ENCODE measurements at places on chromosomes 4 and X. TPM values are rescaled to one million over a fixed set of nuclear protein-coding genes. Genes with fewer than 3 reads are reported as not detected.

Gene JCHAIN
- 7.0 TPM for total RNA-seq

Gene SHROOM2
- 1.1 TPM for total RNA-seq

Gene SMR3B
- not detected for total RNA-seq

Gene SGMS2
- 23.1 TPM for total RNA-seq

Gene FGFR3
- 1.7 TPM for total RNA-seq

Gene GAGE12H
- not detected for total RNA-seq

Gene ANXA10
- not detected for total RNA-seq

Gene MAGEE2
- not detected for total RNA-seq

Gene XPNPEP2
- 0.92 TPM for total RNA-seq

Gene PCDH19
- total RNA-seq = 0.84 TPM

Gene CSAG2
- not detected for total RNA-seq

Gene ABRAXAS1
- total RNA-seq = 6.8 TPM

GRCh38 chr4:4583606-4584005 lies 41.8 kb upstream of the STX18 start:
- no peak for DNase-seq

DNA sequence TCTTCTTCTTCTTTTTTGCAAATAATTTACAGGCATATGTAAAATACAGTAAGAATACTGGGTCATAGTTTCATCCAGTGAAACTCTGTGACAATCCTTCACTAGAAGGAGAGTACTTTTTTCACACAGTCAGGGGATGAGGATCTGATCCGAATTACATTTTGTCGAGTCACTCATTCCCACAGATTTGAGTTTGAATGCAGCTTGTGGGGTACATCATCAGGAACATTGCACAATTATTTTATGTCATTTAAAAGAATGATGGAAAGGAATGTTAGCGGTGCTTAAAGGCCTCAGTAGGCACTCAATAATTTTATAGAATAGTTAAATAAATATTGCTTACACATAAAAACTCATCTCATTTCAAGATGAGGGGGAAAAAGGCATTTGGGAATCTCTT lies 88.6 kb downstream of the CHRNA9 start:
- DNase-seq = no peak

GRCh38 chrX:46961574-46962283 lies 49.5 kb downstream of the JADE3 start:
- DNase-seq = no peak

DNA sequence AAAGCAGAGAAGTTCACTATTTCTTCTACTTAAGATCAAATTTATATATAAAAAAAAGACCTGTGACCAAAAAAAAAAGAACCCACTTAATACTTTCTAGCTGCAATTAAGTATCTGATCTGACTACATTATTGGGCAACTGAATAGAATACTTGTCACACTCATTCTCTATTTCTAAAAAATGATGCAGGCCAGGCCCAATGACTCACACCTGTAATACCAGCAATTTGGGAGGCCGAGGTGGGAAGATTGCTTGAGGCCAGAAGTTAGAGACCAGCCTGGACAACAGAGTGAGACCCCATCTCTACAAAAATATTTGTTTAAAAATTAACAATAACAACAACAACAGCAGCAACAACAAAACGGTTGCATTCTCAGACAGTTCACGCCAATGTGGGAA lies 108.8 kb upstream of the BMP2K start:
- DNase-seq = no peak

DNA sequence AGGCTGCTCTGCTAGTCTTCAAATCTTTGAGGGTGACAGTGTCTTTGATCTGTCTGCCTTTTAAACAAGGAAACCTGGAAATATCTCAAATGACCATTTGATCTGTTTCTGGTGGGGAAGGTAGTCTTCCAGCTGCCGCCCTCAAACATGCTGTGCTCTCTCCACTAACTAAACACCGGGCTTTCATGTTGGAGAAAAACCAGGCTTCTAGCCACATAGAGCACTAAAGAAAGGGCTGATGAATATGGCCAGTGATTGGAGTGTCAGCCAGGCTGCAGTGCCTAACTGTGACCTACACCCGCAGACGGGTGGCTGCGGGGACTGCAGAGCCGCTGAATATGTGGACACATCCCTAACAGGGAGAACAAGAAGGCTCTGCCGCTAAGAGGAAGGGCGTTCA lies 85.9 kb downstream of the UNC5C start:
- no peak for DNase-seq

- DNase-seq = no peak
These were observed 378.6 kb upstream of the ANXA10 start for GRCh38 chr4:167713756-167714155.

- DNase-seq = peak; percentile 67
These were observed 43.2 kb downstream of the ZBTB49 start for GRCh38 chr4:4333265-4333706.

- DNase-seq = peak; percentile 29
These were observed 38.6 kb downstream of the HTRA3 start for GRCh38 chr4:8308144-8308543.

DNA sequence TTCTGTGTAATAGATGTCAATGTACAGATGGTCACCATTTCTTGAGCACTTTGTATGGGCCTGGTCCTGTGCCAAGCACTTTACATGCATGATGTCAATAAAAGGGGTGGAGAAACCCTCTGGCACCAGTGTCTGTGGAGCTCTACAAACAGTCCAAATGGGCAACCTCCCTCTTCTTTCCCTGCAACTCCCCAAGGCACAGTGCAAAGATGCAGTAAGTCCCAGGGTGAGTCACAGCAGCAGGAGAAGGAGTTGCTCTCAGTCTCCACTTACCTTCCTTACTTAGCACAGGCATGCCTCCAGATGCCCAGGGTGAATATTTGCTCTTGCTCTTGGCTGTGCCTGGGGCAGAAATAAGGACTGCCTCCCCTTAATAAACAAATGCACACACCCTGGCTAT lies 4.3 kb downstream of the OCIAD2 start:
- no peak for DNase-seq

DNA sequence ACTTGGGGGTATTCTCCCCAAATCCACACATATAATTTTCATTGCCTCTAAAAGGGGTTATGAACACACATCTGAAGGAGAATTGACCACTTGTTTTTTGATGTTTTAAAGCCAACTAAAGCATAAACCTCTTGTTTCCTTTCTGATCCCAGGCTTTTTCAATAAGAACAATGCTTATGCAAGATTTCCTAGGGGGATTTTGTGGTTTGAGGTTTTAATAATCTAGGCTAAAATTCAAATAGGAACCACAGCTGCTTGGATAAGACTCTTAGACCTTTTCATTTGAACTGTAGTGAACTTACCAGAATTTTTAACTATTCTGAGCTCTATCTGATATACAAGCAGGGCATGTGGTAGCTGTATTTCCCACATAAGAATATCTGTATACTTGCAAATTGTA lies 651.1 kb downstream of the ANKRD50 start:
- no peak for DNase-seq

GRCh38 chrX:81411517-81411916 lies 209.6 kb downstream of the SH3BGRL start:
- no peak for DNase-seq

DNA sequence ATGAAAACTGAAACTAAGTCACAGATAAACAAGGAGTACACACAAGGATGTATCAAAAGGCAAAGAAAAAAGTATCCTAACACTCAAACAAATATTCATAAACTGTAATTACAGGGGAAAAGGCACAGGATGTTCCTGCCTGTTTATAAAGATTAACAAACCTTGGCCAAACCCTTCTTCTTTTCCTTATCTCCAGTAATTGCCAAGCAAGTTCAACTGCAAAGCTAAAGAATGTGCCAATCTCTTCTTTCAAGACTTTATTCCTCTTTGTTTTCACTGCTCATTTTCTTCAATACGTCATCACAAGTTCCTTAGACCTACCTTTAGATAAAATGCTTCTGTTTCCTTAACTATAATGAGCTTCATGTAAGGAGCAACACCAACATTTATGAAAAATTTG lies 171.2 kb downstream of the AMELX start:
- DNase-seq = no peak

DNA sequence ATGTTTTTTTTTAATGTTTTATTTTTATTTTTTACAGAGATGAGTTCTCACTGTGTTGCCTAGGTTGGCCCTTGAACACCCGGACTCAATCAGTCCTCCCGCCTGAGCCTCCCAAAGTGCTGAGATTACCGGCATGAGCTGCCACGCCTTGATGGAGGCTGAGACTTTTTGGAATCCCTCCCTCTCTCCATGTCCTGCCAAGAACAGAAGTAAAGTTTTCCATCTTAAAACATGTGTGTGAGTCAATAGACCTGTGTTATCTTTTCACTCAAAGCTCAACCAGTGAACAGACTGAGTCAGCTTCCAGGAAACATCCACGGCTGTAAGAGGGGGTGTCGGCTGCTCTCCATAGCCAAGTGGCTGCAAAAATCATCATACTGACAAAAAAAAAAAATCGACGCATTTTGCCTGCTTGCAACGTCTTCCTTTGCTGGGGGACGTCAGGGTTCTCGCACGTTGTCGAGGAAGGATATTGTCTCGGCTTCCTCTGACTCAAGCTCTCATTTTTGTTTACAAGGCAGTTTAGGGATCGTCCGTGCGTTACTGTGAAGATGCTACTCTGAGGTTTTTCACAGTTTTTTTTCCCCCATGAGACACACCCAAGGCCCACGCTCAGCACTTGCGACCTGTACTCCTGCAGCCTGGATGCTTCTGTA lies 10.0 kb upstream of the ASMTL start:
- no peak for DNase-seq

DNA sequence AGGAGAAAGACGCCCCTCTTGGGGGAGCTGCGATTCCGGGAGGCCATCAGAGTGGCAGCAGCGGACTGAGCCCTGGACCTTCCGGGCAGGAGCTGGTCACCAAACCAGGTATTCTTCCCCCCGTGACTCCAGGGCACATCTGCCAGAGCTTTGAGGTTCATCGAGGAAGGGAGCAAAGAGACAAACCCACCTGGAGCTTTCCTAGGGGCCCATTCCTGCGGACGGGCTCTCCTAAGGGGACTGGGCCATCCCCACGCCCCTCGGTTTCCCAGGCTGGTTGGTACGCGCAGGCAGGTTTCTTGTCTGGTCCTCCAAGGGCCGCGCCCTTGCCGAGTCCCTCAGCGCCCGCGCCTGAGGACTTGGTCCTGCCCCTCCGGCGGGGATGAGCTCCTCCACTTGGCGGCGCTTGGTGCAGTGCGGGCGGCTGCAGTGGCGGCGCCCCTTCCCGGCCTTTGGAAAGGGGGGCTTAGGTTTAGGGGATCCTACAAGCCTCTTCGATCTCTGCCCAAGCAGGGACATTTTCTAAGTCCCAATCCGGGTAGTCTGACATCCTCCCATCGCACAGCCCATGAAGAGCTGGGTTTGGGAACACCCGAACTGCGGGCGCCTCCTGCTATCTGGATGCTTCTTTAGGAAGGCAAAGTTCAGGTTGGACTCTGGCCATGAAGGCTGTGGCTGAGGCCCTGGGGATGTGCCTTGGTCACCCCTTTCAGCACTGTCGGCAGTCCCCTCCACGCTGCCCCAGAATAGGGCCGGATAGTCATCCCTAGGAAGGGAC lies 538 bp downstream of the STBD1 start:
- DNase-seq = peak; percentile 81

- no peak for DNase-seq
These were observed 4.5 kb upstream of the SH3TC1 start for GRCh38 chr4:8194306-8195242.

GRCh38 chr4:173174594-173175012 lies 6.0 kb downstream of the GALNT7 start:
- no peak for DNase-seq

DNA sequence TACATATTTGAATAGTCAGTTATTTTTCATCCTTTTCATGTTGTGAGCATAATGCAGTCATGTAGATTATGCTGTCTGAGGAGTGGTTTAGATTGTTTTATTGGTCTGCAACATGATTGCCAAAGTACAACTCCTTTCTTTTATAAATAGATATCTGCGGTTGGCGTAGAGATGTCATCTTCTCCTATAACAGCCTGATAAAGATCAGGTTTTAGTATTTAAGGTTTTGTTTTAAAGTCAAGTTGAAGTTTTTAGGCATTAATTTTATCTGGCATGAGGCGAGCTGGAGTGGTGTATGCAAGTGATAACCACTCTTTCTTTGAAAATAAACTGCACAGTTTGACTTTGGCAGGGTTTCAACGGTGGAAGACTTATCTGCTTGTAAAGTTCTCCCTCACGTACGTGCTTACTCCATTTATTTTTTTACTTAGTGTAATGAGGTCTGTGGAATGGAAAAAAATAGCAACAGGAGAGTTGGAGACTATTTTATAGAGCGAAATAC lies 126.3 kb downstream of the FBXO8 start:
- DNase-seq = no peak

GRCh38 chr4:76874176-76874575 lies 23.8 kb downstream of the SOWAHB start:
- DNase-seq = no peak

DNA sequence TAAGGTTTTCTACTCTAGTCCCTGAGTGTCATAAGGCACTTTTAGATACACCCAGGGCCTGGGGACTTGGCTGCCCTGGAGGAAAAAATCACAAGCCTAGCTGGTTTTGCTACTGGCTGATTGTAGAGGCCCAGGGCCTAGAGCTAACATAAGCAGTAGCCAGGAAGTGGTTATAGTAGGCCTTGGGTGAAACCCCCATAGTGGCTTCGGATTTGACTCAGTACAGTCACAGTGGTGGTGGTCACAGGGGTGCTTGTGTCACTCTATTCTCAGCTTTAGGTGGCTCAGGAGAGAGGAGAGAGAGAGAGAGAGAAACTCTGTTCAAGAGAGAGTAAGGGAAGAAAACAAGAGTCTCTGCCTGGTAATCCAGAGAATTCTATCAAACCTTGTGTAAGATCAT lies 194.5 kb upstream of the EDA2R start:
- DNase-seq = no peak

- no peak for DNase-seq
These were observed 27.0 kb upstream of the IL2 start for GRCh38 chr4:122483481-122483880.

GRCh38 chrX:101682723-101683122 lies 23.1 kb upstream of the ARMCX2 start:
- DNase-seq = no peak

- no peak for DNase-seq
These were observed 342.3 kb downstream of the HNRNPD start for GRCh38 chr4:82031376-82031927.

DNA sequence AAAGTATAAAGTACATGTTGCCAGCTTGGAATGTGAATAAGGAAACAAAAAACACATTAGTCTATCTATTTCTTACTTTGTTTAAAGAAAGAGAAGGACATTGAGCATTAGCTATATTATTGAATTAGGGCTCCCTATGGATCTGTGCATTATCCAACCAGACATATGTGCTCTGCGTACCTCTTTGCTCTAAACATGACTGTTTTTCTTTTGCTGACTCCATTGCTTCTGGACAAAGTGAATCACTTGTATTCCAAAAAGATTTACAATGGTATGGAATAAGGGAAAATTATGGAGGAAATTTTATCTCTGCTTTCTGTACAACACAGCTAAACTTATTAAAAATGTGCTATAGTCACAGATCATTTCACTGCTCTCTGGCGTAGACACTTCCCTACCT lies 727.8 kb upstream of the LCORL start:
- no peak for DNase-seq

DNA sequence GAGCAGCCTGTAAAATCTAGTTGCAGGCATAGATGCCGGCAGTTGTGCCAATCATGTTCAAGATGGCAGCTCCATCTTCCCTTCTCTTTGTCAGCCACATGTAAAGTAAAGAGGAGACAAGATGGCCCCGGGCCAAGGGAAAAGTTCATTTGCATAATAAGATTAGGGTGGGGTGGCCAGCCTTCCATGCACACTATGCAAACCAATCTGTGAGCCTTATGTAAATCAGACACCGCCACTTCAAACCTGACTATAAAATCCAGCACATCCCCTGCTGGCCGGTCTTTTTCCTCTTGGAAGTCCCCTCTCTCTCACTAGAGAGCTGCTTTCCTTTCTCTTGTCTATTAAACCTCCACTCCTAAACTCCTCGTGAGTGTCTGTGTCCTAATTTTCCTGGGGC lies 78.9 kb upstream of the CBR4 start:
- no peak for DNase-seq

Measured in left ventricle myocardium superior (tissue), 1 donor.